M059J (cell line): ENCODE measurements at places on chromosomes 2 and 18.

DNA sequence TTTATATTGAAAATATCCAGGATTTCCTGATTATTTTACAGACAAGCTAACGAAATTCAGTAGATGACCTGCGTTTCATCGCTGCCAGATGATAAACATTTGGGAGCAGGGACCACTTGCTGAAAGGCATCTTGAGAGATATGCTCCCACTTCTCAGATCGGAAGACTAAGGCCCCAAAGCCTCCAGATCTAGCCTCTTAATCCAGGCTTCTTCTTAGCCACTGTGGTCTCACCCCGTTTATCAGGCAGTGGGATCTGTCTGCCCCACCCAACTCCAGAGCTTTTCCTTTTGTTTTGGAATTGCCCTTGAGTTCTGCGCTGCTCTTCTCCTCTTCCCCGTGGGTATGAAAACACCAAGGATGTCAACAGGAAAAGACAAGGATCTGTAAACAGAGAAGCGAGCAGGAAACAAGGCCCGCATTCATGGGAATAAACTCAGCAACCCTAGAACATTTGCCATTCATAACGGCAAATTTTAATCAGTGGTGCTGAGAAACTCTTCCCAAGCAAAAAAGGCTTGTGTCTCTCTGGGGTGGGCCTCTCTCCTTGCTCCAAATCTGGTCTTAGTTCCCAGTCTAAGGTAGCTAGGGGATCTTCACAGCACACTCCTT is 21.4 kb downstream of the MYL12B start:
- DNase-seq, result no peak

DNA sequence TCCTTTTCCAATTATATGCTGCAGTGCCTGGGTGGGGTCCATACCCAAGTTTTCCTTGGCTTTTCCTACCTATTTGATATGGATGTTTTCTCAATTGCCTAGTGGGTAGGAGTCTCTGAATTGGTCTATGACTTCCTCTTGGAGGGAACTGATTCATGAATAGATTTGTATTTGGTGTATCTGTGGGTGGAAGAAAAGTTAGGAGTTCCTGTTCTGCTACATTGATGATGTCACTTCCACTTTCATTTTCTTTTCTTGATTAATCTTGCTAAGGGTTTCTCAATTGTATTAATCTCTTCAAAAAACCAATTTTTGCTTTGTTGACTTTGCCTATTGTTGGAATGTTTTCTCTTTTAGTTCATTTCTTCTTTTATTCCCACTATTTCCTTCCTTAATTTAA is 37.4 kb upstream of the SLC9A2 start:
- no peak for DNase-seq

- DNase-seq, result no peak
These were observed 366.9 kb downstream of the NYAP2 start for GRCh38 chr2:225766431-225766830.

DNA sequence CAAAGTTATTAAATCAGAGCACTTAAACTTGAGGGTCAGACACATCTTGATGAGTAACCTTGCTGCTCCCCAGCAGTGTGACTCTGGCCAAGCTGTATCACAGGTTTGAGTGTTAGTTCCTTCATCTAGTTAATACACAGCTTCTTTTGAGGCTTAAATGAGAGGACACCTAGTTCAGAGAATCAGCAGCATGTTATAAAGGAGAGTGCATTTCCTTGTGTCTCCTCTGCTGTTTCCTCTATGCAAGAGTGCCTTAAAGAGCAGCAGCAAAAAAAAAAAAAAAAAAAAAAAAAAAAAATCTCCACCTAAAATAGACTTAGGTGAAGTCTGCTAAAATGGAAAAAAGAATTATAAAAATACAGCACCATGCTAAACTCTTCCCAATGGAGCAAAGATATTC is 261.9 kb downstream of the TCF4 start:
- DNase-seq, result no peak

- DNase-seq, result no peak
These were observed 45.1 kb upstream of the ZBTB7C start for GRCh38 chr18:48454261-48454757.

- no peak for DNase-seq
These were observed 304.1 kb downstream of the NRXN1 start for GRCh38 chr2:50727636-50728339.

- DNase-seq, result no peak
These were observed 30.5 kb upstream of the ITGA4 start for GRCh38 chr2:181426672-181427071.

GRCh38 chr2:176650838-176651555 is 381.8 kb downstream of the MTX2 start:
- no peak for DNase-seq

DNA sequence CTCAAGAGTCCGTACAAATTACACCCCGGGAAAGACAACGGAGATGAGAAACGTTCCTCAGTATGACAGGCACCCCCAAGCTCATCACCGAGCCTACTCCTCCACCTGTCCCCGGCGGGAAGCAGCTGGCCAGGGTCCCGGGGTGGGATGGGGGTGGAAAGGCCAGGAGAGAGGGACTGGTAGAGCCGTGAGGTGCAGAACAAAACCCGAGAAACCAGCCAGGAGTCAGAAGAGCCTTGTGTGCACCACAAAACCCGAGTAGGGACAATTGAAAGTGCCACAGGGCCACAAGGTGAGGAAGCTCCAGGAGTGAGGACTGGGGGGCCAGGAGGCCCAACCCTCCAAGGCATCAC is 75.5 kb upstream of the SALL3 start:
- DNase-seq, result no peak

GRCh38 chr2:216222650-216223352 is 113.7 kb downstream of the XRCC5 start:
- DNase-seq, result peak; percentile 77

GRCh38 chr2:199810422-199811171 is 40.4 kb downstream of the FTCDNL1 start:
- DNase-seq, result no peak

GRCh38 chr2:45986509-45986908 is 310.7 kb upstream of the EPAS1 start:
- no peak for DNase-seq

DNA sequence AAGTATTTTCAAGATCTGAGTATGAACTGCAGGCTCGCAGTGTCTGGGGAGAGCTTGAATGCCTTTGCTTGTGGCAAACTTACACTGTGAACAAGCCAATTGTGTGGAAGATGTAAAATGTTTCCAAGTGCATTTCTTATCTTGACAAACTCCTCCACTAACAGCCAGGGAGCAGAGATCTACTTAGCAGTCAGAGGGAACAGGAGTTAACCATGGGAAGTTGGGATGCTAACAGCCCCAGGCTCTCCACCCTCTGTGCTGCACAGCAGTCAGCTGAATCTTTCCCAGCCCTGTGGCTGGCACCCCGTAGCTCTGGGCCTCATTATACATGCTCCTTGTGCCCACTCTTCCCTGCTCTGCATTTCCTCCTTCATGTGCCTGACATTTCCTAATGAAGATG is 450.2 kb downstream of the TSN start:
- DNase-seq, result no peak

DNA sequence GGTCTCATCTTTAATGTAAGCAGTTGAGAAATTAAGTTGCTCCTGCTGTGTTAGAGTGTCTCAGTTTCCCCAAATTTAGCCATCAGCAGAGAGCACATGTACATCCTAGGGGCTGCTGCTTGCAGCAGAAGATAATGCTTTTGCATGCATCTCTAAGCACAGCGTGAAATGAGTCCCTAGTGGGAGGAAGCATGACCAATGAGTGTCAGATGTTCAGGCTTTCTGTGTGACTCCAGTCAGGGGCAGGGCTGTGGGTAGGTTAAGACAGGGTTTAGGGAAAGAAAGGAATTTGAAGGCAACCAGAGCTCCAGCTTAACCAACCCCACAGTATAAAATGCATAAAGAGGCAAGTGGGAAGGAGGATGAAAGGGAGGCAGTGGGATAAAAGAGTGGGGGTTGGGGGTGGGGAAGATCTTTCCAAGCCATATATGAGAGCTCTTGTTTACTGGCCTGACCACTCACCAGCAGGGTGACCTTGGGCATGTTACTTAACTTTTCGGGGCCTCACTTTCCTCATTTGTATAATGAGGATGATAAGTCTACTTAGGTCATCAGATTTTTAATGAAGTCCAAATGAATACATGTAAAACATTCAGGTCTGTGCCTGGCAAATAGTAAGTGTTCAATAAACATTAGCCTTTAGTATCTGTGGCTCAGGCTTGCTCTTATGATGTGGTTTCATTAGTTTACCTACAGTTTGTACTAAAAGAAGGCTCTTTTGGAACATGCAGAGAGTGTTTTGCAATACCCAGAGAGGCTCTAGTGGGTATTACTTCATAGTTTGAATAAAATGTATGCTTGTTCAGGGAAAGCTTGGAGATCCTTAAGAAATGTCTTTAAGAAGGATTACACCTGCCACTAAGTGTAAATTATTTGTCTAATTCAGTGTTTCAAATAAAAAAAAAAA is 42.7 kb upstream of the PELI1 start:
- DNase-seq, result no peak

GRCh38 chr18:8380926-8381325 is 228.3 kb upstream of the RAB12 start:
- peak; percentile 36 for DNase-seq

GRCh38 chr2:147712051-147712450 is 132.8 kb upstream of the ACVR2A start:
- peak; percentile 34 for DNase-seq

DNA sequence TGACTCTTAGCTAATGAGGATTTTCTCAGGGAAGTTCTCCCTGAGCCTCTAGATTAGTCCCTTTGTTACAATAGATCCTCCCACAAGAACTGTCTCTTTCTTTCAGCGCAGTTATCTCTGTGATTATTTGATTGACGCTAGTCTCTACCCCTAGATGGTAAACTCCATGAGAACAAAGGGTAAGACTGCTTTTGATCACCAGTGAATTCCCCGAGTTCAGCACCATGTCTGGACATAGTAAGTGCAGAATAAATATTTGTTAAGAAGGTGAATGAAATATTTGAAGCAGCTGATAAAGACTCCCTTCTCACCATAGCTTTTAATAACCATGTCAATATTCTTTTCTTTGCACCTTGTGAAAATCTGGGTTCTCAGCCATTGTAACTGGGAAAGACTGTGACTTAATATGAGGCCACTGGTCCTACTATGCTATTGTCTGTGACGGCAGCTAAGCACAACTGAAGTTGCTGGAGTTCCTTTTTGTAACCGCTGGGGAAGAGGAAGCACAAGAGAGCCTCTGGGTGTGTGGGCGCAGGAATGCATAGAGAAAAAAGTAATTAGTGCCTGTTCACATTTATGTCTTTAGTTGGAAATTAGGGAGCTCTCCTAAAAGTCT is 214.7 kb downstream of the TGIF1 start:
- DNase-seq, result no peak

DNA sequence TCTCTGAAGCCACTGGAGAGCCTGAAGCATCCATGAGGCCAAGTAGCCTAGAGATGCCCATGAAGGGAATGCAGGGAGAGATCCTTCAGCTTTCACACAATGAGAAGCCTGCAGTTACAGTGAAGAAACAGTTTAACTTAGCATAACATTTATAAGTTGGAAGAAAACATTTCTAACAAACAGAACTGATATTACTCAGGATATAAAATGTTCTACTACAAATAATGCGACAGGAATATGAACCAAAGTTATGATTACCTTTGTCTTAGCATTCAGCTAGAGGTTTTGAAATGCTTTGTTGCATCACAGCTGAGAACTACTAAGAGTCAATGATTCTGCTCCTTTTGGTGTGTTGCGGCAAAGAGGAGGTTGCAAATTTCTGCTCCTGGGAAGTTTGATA is 6.9 kb upstream of the KYNU start:
- no peak for DNase-seq

DNA sequence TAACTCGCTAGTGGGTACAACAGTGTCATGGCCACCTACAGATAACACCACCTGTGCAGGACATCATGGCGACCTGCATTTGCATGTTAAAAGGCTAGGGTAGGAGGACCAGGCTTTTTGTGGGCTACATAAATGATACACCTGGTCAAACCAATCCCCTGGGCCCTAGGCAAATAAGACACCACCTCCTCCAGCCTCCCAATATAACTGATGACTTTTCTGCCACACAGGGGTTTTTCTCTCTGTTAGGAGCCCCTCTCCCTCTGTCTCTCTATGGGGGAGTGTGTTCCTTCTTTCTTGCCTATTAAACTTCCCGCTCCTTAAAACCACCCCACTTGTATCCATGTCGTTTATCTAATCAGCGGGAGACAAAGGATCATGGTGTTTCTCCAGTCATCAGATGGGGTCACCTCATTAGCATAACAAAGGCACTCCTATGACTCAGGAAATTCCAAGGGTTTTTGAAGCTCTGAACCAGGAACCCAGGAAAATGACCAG is 10.8 kb upstream of the BUB1 start:
- DNase-seq, result peak; percentile 55

- DNase-seq, result no peak
These were observed 11.1 kb upstream of the RAB17 start for GRCh38 chr2:237601453-237602116.

GRCh38 chr18:60684843-60685513 is 312.4 kb upstream of the MC4R start:
- peak; percentile 27 for DNase-seq

- DNase-seq, result no peak
These were observed 22.2 kb downstream of the STEAP3 start for GRCh38 chr2:119245841-119246230.

- DNase-seq, result no peak
These were observed 1.3 kb downstream of the TANC1 start for GRCh38 chr2:158969715-158970240.

GRCh38 chr2:26687328-26687727 is 5.2 kb upstream of the KCNK3 start:
- no peak for DNase-seq

GRCh38 chr18:63130176-63130575 is 189.4 kb downstream of the BCL2 start:
- DNase-seq, result no peak

GRCh38 chr18:31680831-31681568 is 3.4 kb downstream of the B4GALT6 start:
- DNase-seq, result peak; percentile 42

DNA sequence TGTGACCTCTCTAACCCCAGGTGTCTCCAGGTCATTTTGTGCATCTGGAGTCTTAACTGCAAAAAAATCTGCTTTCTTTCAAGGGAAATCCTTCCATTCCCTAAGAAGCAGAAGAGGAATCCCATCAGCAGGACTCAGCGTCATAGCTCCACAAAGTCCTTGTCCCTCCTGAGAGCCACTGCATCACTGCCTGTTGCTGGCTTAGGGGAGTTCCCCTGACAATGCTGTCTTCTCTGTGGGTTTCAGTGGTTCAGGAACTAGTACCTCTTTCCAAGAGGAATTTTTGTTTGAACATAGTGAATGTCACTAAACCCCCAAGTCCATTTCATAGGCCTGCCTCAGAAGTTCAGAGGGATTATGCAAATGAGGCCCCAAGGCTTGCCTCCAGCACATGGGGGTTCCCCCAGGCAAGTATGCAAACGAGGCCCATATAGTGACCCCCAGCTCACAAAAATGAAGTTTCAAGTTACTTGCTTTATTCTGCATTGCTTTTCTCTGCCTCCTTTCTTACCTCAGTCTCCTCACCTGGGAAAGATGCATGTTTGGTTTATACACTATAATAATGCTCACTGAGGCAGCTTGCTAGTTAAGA is 513.9 kb upstream of the MEX3C start:
- DNase-seq, result no peak

GRCh38 chr2:98634406-98635092 is 26.2 kb downstream of the UNC50 start:
- DNase-seq, result peak; percentile 44

GRCh38 chr18:36128530-36128870 is 640 bp downstream of the SLC39A6 start:
- DNase-seq, result peak; percentile 38

- peak; percentile 70 for DNase-seq
These were observed 10.1 kb downstream of the CPLX4 start for GRCh38 chr18:59308248-59308937.

- peak; percentile 33 for DNase-seq
These were observed 68.3 kb downstream of the PIEZO2 start for GRCh38 chr18:11081009-11081532.
